Central memory CD8-positive, alpha-beta T cell (primary cell): ENCODE measurements at places on chromosomes 2 and 18.

DNA sequence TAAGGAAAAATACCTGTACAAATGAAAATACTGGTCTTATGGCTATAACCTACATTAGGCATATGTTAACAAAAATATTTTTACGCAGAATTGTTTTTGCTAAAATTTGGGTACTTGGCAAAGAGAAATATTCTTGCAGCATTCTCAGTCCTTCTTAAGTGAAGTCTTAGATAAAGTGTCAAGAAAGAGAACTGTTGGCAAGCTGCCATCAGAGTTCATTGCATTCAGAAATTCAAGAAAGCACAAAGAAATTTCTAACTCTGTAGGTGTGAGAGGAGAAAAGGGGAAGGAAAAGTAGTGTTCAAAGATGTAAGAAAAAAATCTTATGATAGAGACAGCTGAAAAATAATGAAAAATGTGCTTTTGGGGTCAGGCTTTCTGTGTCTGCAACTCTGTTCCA, 86.7 kb downstream of the IRS1 start:
- DNase-seq = no peak

DNA sequence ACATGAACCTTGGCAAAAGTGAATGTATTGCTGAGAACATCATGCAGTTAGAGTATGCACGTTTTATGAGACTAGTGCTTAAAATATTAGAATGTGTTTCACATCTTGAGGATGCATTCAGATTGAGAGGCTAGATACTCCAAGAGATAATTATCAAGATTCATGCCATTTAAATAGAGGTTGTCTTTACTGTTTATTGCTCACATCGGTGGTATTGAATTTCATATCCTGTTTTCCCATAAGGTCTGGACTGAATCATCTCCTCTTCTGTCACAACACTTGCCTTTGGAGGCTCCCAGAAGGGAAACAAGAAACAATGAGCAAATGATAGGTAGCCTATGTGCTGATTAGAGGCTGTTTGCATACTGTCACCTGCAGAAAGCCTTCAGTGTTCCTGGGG, 83.8 kb downstream of the CLHC1 start:
- no peak for DNase-seq

DNA sequence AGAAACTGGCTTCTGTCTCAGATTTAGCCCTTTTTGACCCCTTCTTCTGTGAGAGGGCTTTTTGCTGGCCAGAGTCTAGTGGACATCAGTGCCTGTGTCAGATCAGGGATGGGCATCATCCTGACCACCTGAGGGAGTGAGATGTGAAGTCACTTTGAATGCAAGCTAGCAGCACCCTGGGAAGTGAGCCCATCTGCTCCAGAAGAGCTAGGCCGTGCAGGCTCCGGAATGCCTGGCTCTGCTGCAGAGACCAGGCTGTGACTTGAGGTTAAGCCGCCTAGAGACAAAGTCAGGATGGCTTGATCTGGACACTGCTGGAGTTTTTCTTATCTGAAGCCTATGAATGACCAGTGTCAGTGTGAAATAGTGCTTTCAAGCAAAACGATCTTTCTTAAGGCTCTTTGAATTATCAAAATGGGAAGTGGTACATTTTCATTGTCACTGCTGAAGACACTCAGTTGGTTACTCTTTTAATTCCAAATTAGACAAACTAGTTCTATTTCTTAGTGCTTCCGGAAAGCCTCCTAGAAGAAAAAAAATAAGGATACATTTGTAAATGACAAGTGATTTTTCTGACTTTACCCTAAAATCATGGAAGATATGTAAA, 20.8 kb downstream of the DGUOK start:
- DNase-seq = no peak

GRCh38 chr2:133377021-133377481, 191.2 kb downstream of the NCKAP5 start:
- no peak for DNase-seq

DNA sequence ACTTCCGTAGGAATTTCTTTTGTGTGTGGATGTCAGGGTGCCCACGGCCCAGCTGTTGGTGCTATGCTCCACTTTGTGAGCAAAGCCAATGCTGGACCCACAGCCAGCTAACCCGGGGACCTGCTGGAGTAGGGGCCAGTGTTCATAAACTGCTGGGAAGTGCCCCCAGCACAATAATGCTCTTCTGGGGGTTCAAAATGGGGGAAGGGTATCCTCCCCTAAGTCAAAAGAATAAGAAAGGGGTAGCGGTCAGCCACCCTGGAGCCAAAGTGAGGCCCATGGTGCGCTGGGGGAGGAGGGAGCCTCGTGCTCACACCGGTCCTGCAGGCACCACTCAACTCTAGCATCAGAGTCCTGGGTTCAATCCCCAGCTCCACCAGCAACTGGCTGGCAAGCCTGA, 115.8 kb upstream of the NPAS2 start:
- DNase-seq = no peak

GRCh38 chr2:234001380-234002160, 48.9 kb upstream of the SPP2 start:
- no peak for DNase-seq

- no peak for DNase-seq
These were observed 24.0 kb downstream of the TGFA start for GRCh38 chr2:70529610-70530009.

GRCh38 chr2:28347596-28347995, 45.1 kb upstream of the FOSL2 start:
- no peak for DNase-seq

DNA sequence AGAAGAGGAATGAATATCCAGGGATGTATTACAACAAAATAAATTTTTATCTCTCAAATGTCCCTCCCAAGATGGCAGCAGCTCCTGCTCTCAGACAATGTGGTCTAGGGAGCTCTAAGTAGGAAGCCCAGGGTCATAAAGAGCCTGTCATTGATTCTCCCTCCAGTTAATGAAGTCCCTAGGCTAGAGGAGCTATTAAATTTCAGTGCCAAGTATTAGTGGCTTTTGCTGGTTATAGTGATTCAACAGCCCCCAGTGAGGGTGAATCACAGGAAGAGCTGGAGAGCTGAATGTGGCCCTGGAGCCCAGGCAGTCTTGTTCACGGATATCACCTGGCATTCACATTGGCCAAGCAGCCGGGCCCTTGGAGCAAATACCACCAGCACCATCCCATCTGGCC, 109.8 kb upstream of the YPEL5 start:
- no peak for DNase-seq

GRCh38 chr18:48109961-48110493, 179.6 kb upstream of the SMAD2 start:
- DNase-seq = no peak
